ENCODE measurements at places on chromosomes 12 and 14.

DNA sequence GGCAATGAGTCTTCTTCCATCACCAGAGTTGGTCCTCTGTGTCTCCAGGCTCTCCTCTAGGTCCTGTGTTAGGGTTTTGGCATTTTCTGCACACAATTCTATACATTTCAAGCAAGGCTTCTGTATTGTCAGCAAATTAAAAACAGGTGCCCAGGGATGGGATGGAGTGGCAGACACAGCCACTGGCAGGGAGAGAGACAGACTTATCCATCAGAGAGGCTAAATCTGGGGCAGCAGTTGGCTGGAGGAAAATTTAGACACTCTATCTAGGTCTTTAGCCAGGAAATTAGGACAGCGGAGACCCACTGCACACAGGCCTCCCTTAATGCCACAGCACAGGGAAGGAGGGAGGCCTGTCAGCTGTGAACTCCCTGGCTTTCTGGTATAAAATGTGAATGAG lies 20.2 kb downstream of the PLEKHD1 start:
- no peak for DNase-seq

GRCh38 chr12:18651525-18651924 lies 86.3 kb downstream of the PLCZ1 start:
- no peak for DNase-seq

DNA sequence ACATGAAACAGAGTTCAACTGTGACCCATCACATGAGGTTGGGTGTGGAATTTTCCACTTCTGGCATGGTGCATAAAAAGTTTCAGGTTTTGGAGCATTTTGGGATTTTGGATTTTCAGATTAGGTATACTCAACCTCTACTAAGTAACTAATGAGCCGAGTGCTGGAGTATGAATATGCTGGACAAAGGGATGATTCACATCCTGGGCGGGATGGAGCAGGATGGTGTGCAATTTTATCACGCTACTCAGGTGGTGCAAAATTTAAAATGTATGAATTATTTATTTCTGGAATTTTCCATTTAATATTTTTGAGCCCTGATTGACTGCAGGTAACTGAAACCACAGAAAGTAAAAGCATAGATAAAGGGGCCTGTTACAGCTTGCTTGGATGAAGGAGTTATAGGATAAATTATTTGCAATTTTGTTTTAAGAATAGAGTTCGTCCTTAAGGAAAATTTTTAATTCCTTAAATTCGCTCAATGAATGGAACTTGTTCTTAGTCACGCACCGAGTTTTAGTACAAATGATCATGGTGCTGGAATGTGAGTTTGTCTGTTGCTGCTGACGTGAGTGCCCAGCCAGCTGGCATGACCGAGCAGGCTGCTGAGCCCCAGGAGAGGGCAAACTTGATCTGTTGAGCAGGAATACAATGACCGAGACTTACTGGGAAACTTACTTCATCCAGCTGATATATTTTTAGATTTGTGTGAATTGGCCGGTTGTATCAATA lies 176.3 kb downstream of the ESR2 start:
- no peak for DNase-seq

GRCh38 chr12:125999628-126000027 lies 934.4 kb downstream of the AACS start:
- DNase-seq: no peak

GRCh38 chr14:37584211-37585100 lies 10.6 kb downstream of the FOXA1 start:
- DNase-seq: no peak

DNA sequence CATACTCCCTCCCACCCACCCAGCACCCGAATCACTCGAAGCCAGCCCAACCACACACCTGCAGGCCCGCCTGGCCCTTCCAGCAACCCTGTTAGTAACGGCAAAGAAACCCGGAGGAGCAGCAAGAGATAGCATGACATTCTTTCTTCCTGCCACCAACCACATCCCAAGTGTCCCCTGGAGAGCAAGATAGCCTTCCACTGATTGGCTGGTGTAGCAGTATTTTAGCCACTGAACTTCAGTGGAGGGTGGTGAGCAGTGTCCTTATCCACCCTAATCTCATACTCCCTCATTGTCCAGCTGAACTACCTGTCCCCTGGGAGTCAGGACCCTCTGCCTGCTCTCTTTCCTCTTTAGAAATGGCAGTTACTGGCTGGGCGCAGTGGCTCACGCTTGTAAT lies 769 bp upstream of the SLC39A5 start:
- DNase-seq: no peak
